ENCODE measurements at places on chromosomes 6 and 20. TPM values are rescaled to one million over a fixed set of nuclear protein-coding genes. Genes with fewer than 3 reads are reported as not detected.

GRCh38 chr20:32391003-32391402 lies 32.9 kb downstream of the ASXL1 start:
- no peak for DNase-seq

DNA sequence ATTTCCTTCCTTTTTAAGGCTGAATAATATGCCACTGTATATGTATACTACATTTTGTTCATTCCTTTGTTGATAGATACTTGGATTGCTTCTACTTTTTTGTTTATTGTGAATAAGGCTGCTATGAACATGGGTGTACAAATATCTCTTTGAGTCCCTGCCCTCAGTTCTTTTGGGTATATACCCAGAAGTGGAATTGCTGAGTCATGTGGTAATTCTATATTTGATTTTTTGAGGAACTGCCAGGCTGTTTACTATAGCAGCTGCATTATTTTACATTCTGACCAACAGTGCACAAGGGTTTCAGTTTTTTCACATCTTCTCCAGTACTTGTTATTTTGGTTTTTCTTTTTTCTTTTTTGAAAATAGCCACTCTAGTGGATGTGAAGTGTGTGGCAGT lies 34.1 kb downstream of the CDS2 start:
- no peak for DNase-seq

The SAMD5 gene
- 2.3 TPM for total RNA-seq

DNA sequence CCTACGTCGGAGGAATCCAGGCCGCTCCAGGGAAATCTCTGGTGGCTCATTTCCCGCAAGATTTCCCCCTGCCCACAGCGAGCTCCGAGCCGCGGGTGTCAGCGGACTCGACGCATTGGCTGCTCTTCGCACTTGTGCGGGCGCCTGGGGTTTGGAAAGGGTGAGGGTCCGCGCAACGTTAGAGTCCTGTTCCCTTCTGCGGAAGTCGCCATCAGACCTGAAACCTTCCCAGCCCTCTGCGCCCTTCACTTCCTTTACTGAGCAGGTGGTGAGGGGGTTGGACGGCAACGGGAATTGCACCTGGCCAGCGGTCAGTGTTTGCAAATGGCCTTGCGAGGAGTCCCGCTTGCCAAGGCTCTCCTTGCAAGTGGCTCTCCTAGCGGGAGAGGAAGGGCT lies 8.4 kb downstream of the PAX1 start:
- DNase-seq = no peak

GRCh38 chr6:20350215-20350614 lies 51.5 kb upstream of the E2F3 start:
- DNase-seq = no peak

DNA sequence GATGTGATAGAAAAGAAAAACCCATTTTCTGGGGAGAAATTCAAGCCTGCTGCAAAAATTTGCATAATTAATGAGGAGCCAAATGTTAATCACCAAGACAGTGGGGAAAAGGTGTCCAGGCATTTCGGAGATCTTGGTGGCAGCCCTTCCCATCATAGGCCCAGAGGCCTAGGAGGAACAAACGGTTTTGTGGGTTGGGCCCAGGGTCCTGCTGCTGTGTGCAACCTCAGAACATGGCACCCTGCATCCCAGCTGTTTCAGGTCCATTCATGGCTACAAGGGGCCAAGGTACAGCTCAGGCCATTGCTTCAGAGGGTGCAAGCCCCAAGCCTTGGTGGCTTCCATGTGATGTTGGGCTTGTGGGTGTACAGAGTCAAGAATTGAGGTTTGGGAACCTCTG lies 189.8 kb upstream of the IMPG1 start:
- no peak for DNase-seq

- DNase-seq = no peak
Observed at GRCh38 chr6:79404677-79405076, 132.6 kb downstream of the LCA5 start.

- DNase-seq = peak; percentile 52
Observed at GRCh38 chr6:46437671-46438221, 53.5 kb downstream of the RCAN2 start.

DNA sequence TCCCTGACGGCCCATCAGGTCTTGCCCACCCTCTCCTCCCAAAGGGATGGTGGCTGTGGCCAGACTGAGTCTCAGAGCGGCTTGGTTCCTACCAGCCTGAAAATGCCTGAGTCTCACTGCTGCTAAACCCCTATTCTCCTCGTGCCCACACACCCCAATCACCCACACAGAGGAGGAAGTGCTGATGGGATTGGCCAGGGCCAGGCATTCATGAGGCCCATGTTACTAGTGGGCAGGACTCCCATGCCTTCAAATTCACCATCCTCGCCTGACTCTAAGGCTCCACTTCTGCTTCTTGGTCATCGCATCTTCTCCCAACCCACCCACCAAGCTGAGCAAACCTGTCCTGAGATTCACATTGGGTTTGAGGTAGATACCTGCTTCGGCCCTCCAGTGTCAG lies 80.1 kb upstream of the CST7 start:
- no peak for DNase-seq
